ENCODE measurements at places on chromosomes 12 and 14.
A peak's percentile ranks its signal among the peaks of the same experiment; 100 is the strongest.

DNA sequence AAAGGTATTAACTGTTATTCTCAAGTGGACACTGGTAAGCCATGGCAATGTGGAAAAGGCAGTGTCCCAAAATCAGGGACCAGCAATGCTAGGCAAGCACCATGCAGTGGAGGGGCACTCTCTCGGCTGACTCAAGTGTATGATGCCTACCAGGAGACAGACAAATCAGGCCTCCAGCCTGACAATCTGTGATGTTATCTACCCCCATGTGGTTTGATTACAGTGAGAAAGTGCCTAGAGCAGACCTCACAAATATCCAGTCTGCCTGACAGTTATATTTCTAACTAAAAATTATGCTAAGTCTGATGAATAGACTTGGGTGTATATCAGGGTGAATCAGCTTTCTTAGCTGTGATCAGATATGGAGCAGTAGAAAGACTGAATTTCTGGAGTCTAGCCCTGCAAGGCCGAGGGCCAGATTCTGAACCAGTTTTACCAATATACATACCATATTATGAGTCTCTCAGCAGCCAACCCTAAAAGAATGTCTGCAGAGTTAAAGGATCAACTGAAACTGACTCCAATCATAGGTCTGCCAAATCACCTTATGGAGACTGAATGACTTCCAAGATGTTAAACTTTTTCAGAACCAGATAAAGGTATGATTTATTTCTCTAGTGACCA is 3.2 kb downstream of the PLBD1 start:
- DNase-seq = no peak

DNA sequence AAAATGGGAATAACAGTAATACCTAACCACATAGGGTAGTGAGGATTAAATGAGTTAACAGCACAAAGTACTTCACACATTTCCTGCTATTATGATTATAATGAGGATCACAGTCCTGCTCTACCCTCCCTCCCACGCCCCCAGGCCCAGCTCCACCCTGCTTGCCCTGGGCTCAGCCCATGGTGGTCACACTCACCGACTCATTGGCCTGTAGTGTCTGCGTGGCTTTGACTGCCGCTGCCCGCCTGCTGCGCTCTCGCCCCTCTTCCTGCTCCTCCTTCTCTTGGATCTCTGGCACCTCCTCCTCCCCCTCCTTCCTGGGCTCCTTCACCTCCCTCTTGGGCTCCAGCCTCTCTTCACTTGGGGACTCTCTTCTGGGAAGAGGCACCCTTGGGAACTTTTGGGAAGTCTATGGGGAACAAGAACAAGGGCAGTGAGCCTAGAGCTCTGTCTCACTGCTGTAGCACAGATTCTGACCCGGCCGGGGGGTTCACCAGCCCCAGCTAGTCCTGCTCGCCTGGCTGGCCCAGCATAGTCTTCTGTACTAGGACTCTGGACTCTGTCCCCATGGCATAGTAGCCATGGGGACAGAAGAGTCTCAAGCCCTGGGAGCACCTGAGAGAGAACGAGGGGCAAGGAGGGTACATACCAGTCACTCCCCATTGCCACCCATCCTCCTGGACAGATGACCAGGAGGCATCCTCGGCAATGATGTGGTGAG is 7.1 kb upstream of the PNMA1 start:
- no peak for DNase-seq

DNA sequence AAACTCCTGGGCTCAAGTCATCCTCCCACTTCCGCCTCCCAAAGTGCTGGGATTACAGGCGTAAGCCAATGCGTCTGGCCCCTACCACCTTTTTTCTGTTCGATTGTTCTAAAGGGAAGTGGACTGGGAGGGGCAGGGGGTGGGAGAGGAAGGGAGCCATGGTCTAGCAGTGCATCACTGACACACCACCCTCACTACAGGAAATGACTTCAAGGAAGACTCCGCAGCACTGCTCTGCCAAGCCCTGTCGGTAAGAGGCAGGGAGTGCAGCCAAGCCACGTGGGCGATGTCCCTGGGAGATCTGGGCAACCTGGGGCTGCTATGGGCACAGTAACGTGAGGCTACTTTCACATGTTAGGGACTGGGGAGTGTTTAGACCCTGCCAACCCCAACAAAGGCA is 18.0 kb downstream of the LRRC74A start:
- peak; percentile 68 for DNase-seq

- DNase-seq = no peak
Measured at GRCh38 chr12:39341179-39341578, 101.7 kb downstream of the KIF21A start.

GRCh38 chr14:93951635-93952540 is 24.5 kb downstream of the ASB2 start:
- DNase-seq = no peak

- no peak for DNase-seq
Measured at GRCh38 chr12:33795536-33795935, 226.8 kb upstream of the ALG10 start.

DNA sequence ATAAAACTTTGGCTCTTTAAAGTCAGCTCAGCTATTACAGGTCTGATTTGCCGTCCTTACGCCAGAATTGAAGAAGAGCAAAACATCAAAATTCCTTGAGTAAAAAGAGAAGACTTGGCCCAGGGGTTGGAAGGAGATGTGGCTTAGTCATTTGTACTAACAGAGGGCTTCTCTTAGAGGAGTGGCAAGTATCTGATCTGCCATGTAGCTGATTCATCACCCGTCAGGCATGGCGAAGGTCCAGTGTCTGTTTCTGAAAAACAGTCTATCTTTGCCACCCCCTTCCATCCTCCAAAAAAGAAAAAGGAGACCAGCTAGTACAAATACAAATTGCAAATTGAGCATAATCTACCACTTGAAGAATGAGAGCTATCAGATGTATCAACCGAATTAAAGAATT is 91.9 kb downstream of the RAD52 start:
- no peak for DNase-seq

- DNase-seq = no peak
Measured at GRCh38 chr14:105978618-105979295, 452.4 kb downstream of the TMEM121 start.

DNA sequence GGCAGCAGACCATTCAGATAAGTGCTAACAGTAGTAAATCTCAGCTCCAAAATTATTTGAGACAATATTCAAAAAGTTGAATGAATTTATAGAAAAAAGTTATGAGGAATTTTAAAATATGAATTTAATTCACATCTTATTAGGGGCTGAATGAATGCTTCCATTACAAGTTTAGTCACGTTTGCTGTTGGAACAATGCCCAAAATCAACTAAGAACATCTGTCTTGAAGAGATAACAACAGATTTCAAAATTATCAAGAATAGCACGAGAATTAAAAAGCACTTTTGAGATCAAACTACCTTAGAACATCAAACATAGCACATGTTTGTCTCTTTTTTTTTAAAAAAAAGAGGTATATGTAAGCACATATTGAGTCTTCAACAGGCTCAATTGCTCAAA is 115.4 kb upstream of the PPFIA2 start:
- no peak for DNase-seq

DNA sequence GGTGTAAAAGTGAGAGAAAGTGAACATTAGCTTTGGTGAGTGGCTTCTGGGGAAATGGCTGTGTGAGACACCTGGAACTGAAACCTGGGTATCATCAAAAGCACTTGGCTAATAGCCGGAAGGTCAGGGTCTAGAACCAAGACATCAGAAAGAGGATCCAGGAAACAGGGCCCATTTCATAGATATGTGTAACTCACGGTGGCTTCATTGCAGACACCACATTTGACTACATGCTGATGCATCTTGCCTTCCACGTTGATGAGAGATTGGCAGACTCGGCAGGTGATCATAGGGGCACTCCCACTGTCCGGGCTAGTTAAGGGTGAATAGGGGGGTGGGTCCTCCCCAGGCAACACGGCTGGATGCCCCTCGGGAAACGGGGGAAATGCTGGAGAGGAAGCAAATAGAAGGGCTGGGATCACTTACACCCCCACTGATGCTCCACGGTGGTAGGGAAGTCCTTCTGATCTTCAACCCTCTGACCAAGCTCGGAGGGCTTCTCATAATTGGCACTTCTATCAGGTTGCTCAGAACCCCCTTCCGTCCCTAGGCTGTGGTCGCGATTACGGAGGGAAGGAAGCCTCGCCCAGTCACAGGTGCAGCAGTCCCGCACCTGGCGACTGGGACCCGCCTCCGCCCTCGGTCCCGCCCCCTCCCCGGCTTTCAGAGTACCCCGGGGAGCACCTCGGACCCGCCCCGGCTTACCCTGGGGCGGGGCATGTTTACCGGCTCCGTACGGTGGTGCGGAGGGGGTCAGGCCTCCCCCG is 593 bp downstream of the PIP4P1 start:
- DNase-seq = peak; percentile 74

DNA sequence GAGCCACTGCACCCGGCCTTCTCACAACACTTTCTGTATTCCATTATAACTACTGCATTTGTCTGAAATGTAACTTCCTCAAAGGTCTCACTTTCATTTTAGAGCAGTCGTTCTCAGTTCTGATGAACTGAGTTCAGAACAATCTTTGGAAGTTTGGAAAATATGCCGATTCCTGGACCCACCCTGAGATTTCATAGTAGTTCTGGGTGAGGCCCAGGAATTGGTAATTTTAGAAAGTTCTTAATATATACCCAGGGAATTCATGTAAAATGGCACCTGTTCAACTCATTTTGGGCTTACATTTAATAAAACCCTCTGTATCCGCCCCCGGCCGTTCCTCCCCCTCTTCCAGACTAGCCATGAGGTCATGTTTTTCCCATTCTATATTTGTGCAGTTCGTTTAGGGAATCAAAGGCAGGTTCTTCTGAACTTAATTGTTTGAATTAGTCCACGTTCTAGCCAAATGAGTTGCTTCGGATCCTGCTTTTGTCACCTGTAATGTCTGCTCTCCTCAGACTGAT is 5.9 kb downstream of the GSG1 start:
- DNase-seq = no peak

DNA sequence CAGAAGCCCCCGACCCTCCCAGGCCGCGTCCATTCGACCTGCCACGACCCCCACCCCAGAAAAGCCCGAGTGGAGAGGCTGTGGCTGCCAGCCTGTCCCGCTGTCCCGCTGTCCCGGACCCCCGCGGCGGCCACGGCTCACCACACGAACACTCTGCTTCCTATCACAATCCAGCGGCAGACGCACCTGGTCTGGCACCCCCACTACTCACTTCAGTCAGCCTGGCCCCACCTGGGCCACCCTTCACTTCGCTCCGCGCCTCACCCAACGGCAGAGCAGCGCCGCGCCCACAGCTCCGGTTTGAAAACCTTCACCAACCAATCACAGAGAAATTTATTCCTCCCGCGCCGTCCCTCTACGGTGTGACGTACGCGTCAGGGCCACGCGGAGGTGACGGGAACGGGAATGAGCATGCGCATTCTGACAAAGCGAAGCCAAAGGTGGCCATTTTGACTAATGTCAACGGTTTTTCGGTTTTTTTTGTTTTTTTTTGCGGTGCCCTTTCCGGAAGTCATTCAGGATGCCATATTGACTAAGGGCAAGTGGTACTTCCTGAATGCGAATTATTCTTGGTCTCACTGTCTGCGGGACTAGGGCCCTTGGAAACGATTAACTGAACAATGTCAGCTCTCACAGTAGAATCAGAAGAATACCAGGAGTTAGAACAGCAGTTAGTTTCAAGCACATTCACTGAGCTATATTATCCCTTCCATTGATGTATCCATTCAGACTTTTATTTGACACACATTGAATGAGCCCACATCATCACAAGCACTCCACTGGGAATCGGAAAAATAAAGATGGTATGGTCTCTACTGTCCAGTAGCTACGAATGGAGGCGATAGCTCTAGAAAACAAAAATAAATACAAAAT is at the start of gene RACGAP1:
TSS of gene RACGAP1 (minus strand) at position 308 of the 873 bp plus-strand sequence. CDS start 8,779 bp downstream, outside the sequence.
- peak; percentile 95 for DNase-seq

DNA sequence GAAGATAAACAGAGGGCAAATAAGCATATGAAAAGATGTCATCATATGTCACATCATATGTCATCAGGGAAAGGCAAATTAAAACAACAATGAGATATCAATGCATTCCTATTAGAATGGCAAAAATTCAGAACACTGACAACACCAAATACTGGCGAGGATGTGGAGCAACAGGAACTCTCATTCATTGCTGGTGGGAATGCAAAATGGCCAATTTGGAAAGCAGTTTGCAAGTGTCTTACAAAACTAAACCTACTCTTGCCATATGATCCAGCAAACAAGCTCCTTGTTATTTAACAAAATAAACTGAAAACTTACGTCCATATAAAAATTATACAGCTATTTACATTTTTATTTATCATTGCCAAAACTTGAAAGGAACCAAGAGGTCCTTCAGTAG is 32.7 kb downstream of the CPM start:
- no peak for DNase-seq

- DNase-seq = no peak
Measured at GRCh38 chr12:79233341-79233781, 368.8 kb downstream of the SYT1 start.

DNA sequence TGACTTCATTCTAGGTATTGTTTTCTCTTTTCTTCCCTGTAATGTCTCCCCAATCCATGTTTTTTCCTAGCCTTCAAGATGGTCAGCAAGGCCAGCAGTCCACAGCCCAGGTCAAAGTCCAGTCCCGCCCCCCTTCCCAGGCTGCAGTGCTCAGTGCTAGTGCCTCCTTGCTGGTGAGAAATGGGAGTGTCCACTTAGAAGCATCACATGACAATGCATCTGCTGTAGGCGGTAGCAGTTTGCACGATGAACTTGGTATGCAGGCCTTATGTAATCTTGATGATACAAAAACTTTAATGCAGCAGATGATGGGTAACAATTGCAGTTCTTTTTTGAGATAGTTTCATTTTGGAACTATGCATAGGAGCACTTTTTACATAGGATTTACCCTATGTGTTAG is 88.4 kb downstream of the PCNX1 start:
- DNase-seq = no peak

- no peak for DNase-seq
Measured at GRCh38 chr12:22282283-22282682, 52.2 kb downstream of the ST8SIA1 start.

- peak; percentile 29 for DNase-seq
Measured at GRCh38 chr14:58280954-58281787, 17.2 kb upstream of the ARID4A start.

DNA sequence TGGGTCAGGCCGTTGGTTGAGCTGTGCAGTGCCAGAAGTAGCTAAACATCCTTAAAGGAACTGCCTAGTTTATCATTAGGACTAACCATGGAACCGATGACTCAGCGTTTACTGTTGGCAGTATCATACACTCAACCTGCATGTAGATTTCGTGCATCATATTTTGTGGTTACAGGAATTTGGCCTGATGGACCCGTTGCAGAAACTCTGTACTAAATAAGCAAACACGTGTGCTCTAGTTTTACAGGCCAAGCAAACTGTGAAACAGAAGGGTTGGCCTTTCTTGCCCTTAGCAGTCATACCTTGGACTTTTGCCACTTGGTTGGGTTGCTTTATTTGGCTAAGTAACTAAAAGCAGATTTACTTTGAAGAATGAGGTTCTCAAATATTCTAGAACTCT is 35.6 kb downstream of the DGLUCY start:
- no peak for DNase-seq

DNA sequence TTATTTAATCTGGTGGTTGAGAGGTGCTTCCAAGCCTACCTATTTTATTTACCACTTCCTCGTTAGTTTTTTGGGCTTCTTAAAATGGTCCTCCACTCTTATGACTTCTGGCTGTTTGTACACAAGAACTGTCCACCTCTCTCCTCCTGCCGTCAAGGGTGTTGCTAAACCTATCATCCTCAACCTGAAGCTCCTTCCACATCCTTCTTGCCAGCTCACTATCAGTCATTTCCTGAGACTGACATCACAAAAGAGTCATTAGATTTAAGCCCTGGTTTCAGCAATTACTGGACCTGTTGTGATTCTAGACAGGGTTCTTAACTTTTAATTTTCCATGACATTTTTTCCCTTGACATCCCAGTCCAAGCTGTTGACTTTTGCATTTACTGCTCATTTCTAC is 91.9 kb downstream of the BICD1 start:
- DNase-seq = no peak

- DNase-seq = no peak
Measured at GRCh38 chr14:99829450-99829849, 36.2 kb downstream of the EML1 start.
